ENCODE measurements at places on chromosomes 12 and 14.

- DNase-seq = no peak
These were observed 101.5 kb upstream of the USP15 start for GRCh38 chr12:62158461-62159360.

GRCh38 chr14:50333014-50333509 is 20.9 kb downstream of the DMAC2L start:
- peak; percentile 59 for DNase-seq

DNA sequence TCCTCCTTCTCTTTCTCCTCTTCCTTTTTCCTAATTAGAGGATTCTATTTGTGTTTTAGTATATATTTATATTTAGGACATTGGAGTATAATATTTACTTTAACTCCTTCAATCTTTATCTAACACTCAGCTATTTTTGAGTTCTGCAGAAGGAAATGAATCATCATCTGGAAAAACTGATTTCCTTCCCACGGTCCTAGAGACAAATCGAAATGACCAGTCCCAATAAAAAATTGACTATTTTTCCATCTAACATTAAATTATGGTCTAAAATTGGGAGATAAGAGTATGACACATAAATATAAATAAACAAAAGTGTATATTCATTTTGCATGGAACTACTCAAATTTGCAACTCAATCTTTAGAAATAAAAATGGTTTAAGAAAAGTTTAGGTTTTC is 167.4 kb downstream of the TMTC3 start:
- peak; percentile 52 for DNase-seq

DNA sequence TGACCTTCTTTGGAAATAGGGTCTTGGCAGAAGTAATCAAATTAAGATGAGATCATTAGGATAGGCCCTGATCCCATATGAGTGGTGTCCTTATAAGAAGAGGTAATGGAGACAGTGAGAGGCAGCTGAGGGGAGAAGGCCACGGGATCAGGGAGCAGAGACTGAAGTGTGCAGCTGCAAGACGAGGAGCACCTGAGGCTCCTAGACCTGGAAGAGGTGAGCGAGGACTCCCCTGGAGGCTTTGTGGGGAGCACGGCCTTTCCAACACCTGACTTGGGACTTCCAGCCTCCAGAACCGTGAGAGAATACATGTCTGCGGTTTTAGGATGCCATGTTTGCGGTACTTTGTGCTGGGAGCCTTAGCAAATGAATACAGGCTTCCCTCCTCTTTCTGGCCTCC is 37.5 kb downstream of the LRTM2 start:
- DNase-seq = no peak

- no peak for DNase-seq
These were observed 15.3 kb downstream of the KRT2 start for GRCh38 chr12:52636592-52637258.

Measured in A172 (cell line).